ENCODE measurements at places on chromosomes 5 and 9. TPM values are rescaled to one million over a fixed set of nuclear protein-coding genes. Genes with fewer than 3 reads are reported as not detected.

GRCh38 chr9:82447343-82447742 is 458.8 kb downstream of the SPATA31D1 start:
- H3K4me1 ChIP-seq = no peaks in the 10 kb centered on the region
- no peak overlapping the region for H3K27ac ChIP-seq
- H3K27me3 ChIP-seq = no peaks in the 10 kb centered on the region

DNA sequence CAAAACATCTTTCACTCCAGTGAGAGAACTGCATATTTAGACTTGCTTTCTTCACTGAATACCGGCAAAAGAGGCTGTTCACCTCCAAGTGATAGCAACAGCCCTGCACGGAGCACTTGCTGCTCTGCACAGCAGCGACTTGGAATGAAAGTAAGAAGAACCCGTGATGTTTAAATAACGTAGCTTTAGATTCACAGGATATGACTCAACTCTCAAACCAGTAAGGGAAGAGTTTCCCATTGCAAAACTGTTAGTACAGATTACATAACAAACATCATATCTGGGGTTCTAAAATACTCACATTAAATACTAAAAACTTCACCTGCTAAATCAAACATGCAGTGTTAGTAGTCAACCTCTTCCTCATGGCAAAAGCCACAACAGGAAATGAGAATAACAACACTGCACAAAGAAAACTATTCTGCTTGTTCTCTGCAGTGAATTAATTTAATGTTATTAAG is 203.4 kb downstream of the MCTP1 start:
- peak; percentile 84 for DNase-seq
- H3K4me3 ChIP-seq = peak overlapping the region; percentile 61

GRCh38 chr9:4540425-4540824 is 50.2 kb downstream of the SLC1A1 start:
- DNase-seq = no peak
- peaks cover 6% of the 10 kb centered on the region for H3K4me1 ChIP-seq
- H3K4me3 ChIP-seq = no peak overlapping the region
- no peaks in the 10 kb centered on the region for H3K27me3 ChIP-seq
- no peaks in the 10 kb centered on the region for H3K36me3 ChIP-seq

Gene SCGB3A2
- total RNA-seq = 0.82 TPM

Gene DRD1
- 0.23 TPM for total RNA-seq

DNA sequence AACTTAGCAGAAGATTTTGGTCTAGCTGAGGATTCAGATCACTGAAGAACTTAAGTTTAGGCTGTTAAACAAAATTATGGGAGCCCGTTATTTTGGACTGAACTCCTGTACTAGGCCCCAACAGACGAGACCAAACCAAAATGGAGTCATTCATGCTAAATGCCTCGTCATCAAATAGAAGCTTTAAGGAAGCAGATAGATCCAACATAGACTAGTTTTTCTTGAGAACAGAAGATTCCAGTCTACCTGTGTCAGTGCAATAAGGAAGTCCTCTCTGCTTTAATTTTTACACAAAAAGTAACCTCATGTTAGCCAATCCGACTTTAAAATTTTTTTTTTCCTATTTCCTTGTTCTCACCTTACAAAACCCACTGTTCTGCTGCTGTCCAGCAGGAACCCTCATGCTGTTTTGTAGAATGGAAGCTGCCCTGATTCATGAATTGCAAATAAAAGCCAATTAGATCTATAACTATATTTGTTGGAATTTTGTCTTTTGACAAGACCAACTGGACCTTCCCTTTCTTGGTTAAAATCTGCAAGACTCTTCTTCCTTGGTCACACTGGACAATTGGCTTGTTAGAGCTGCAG is 29.0 kb upstream of the GOLM1 start:
- H3K27me3 ChIP-seq = no peaks in the 10 kb centered on the region
- peaks cover 13% of the 10 kb centered on the region for H3K4me1 ChIP-seq
- no peak overlapping the region for H3K4me3 ChIP-seq

- H3K36me3 ChIP-seq = no peaks in the 10 kb centered on the region
- H3K4me3 ChIP-seq = no peak overlapping the region
- H3K4me1 ChIP-seq = peaks cover 8% of the 10 kb centered on the region
- H3K27ac ChIP-seq = no peak overlapping the region
- H3K27me3 ChIP-seq = no peaks in the 10 kb centered on the region
Measured at GRCh38 chr9:129282731-129283211, 104.7 kb upstream of the IER5L start.

DNA sequence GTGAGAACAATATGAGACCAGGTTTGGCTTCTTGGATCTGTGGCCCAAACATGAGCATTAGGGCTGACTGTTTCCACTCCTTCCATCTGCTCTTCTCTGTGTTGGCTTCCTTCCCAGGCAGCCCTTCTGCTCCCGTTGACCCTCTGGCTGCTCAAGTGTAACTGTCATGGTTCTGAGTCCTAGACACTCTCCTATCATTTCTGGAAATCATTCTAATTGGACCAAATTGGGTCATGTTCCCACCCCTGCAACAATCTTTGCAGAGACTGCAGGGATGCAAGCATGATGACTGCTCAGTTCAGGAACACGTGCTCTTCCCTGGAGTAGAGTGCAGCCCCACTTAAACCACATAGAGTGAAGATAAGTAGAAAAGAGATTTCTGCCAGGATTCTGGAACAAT is 741.4 kb downstream of the TAF11L14 start:
- no peaks in the 10 kb centered on the region for H3K4me1 ChIP-seq
- no peak overlapping the region for H3K27ac ChIP-seq
- H3K27me3 ChIP-seq = no peaks in the 10 kb centered on the region
- no peaks in the 10 kb centered on the region for H3K36me3 ChIP-seq
- no peak overlapping the region for H3K4me3 ChIP-seq

GRCh38 chr5:151345187-151345807 is 2.1 kb downstream of the SLC36A2 start:
- H3K36me3 ChIP-seq = no peaks in the 10 kb centered on the region
- H3K27me3 ChIP-seq = peaks cover 9% of the 10 kb centered on the region
- DNase-seq = no peak
- no peaks in the 10 kb centered on the region for H3K4me1 ChIP-seq
- H3K27ac ChIP-seq = no peak overlapping the region
- H3K4me3 ChIP-seq = no peak overlapping the region

DNA sequence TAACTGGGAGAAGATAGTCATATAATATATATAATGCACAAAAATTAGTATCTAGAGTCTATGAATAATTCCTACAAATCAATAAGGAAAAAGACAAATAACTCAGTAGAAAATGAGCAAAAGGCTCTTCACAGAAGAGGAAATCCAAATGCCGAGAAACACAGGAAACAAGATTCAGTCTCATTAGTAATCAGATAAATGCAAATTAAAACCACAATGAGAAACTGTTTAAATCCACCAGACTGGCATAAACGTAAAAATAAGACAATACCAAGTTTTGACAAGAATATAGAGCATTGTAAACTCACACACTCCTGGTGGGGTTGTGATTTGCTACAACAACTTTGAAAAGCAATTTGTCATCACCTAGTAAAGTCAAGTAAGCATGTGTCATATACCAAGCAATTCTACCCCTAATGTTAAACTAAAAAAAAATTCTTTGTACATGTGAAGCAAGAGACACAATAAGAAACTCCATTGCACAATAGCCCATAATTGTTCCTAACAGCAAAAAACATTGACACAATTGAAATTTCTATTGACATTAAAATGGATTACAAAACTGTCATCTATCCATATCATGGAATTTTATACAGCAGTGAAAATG is 21.0 kb upstream of the UBLCP1 start:
- H3K27me3 ChIP-seq = no peaks in the 10 kb centered on the region
- no peak overlapping the region for H3K4me3 ChIP-seq
- DNase-seq = no peak
- no peak overlapping the region for H3K27ac ChIP-seq
- no peaks in the 10 kb centered on the region for H3K36me3 ChIP-seq

Gene F2RL1
- total RNA-seq = 140 TPM

- H3K4me1 ChIP-seq = no peaks in the 10 kb centered on the region
- H3K36me3 ChIP-seq = no peaks in the 10 kb centered on the region
- no peaks in the 10 kb centered on the region for H3K27me3 ChIP-seq
Measured at GRCh38 chr5:6319116-6319515, 59.2 kb downstream of the MED10 start.

DNA sequence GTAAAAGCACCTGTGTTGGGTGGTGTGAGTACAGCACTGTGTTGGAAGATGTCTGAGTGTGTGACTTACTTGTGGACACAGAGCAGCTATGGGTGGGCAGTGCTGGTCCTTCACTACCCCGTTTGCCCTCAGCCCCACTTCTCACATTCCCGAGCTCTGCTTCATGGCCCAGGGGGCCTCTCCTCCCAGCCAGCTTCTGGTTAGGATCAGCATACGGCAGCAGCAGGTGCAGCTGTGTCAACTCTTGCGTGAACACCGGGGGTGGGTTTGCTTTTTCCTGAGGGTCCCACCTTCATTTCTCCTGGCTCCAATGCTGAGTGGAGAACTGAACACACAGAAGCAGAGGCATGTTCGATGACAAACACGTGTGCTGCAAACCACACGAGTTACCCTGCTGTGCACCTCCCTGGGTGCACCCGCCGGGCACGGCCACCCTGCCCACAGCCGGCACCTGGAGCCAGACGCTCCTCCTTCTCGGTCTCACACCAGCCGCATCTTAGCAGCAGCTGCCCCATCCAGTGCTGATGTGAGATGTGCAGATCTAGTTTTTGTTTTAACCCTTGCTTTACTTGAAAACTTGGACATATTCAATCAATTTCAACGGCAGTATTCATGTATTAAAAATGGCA is 14.9 kb upstream of the SLC6A3 start:
- no peak for DNase-seq
- no peak overlapping the region for H3K4me3 ChIP-seq
- no peak overlapping the region for H3K27ac ChIP-seq
- H3K27me3 ChIP-seq = no peaks in the 10 kb centered on the region
- H3K4me1 ChIP-seq = no peaks in the 10 kb centered on the region

Gene KIF12
- total RNA-seq = 0.34 TPM

GRCh38 chr5:164119806-164120447 is 614.5 kb downstream of the MAT2B start:
- no peaks in the 10 kb centered on the region for H3K36me3 ChIP-seq
- no peaks in the 10 kb centered on the region for H3K4me1 ChIP-seq
- peak; percentile 56 for DNase-seq
- no peak overlapping the region for H3K27ac ChIP-seq
- H3K4me3 ChIP-seq = no peak overlapping the region

- no peaks in the 10 kb centered on the region for H3K27me3 ChIP-seq
- H3K36me3 ChIP-seq = no peaks in the 10 kb centered on the region
- no peak overlapping the region for H3K4me3 ChIP-seq
- DNase-seq = peak; percentile 68
Measured at GRCh38 chr9:77464661-77465060, 183.5 kb downstream of the GNA14 start.

GRCh38 chr5:124460642-124461041 is 285.8 kb downstream of the ZNF608 start:
- DNase-seq = no peak
- H3K27ac ChIP-seq = no peak overlapping the region
- H3K36me3 ChIP-seq = no peaks in the 10 kb centered on the region
- no peaks in the 10 kb centered on the region for H3K4me1 ChIP-seq
- no peaks in the 10 kb centered on the region for H3K27me3 ChIP-seq
- no peak overlapping the region for H3K4me3 ChIP-seq

GRCh38 chr9:91843623-91844148 is 106.3 kb downstream of the ROR2 start:
- H3K4me3 ChIP-seq = no peak overlapping the region
- peaks cover 12% of the 10 kb centered on the region for H3K27me3 ChIP-seq
- no peak overlapping the region for H3K27ac ChIP-seq
- no peak for DNase-seq

- H3K4me1 ChIP-seq = no peaks in the 10 kb centered on the region
- no peak for DNase-seq
- H3K36me3 ChIP-seq = no peaks in the 10 kb centered on the region
- H3K27ac ChIP-seq = no peak overlapping the region
Measured at GRCh38 chr5:97425511-97425910, 242.5 kb upstream of the RIOK2 start.

DNA sequence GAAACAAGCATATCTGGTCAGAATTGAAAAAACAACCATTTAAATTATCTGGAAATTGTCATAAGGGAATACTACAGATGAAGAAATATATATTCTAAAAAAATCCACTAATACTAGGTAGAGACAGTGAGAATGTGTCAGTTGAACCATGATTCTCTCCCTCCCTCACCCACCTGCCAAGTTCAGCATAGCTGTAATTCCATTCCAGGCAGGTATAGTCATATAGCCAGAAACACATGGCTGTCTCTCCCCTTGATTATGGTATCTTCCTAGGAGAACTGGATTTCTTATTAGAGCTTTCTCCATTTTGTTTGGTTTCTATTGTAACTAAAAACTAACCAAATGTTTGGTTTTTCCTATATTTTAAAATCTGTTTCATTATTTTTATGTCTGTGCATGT is 509.2 kb downstream of the CDH10 start:
- DNase-seq = no peak
- no peaks in the 10 kb centered on the region for H3K4me1 ChIP-seq
- no peak overlapping the region for H3K4me3 ChIP-seq
- H3K27ac ChIP-seq = no peak overlapping the region
- no peaks in the 10 kb centered on the region for H3K36me3 ChIP-seq

- H3K36me3 ChIP-seq = no peaks in the 10 kb centered on the region
- no peak overlapping the region for H3K27ac ChIP-seq
- H3K27me3 ChIP-seq = no peaks in the 10 kb centered on the region
- H3K4me1 ChIP-seq = no peaks in the 10 kb centered on the region
Measured at GRCh38 chr5:159802661-159803060, 113.6 kb upstream of the ADRA1B start.

- H3K36me3 ChIP-seq = no peaks in the 10 kb centered on the region
- no peaks in the 10 kb centered on the region for H3K4me1 ChIP-seq
- H3K27ac ChIP-seq = no peak overlapping the region
- DNase-seq = no peak
- no peaks in the 10 kb centered on the region for H3K27me3 ChIP-seq
Measured at GRCh38 chr9:95139126-95139525, 178.4 kb downstream of the FANCC start.

Gene PRDM12
- 0.38 TPM for total RNA-seq

- H3K36me3 ChIP-seq = no peaks in the 10 kb centered on the region
- H3K27ac ChIP-seq = no peak overlapping the region
- H3K27me3 ChIP-seq = no peaks in the 10 kb centered on the region
- DNase-seq = no peak
- no peaks in the 10 kb centered on the region for H3K4me1 ChIP-seq
Measured at GRCh38 chr9:93295031-93295430, 111.1 kb downstream of the WNK2 start.

DNA sequence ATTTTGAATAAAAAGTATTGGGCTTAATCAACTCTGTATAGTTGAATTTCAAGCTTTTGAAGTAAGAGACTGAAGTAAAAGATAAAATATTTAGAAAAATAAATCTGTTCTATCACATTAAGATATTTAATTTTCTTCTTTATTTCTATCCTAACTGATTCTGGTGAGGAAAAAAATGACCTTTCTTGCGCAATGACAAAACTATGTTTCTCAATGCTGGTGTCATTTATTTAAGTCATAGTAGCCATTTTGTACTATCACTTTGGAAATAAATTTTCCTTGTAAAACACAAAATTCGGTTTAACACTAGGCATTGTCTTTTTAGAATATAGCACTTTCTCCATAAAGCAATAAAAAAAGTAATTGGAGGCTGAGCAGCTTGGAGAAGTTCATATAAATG is 728.0 kb downstream of the CDH9 start:
- no peaks in the 10 kb centered on the region for H3K36me3 ChIP-seq
- DNase-seq = no peak
- no peaks in the 10 kb centered on the region for H3K4me1 ChIP-seq

Data from astrocyte (in vitro differentiated cells and primary cell).